NCI-H460 (cell line): ENCODE measurements at places on chromosomes 1 and 21. TPM values are rescaled to one million over a fixed set of nuclear protein-coding genes. Genes with fewer than 3 reads are reported as not detected.

Gene LCE3E
- total RNA-seq = not detected in 2 replicates

Gene CD48
- not detected in 2 replicates for total RNA-seq

Gene ZNF670
- total RNA-seq = 8.0 and 8.1 TPM in 2 replicates

Gene RAB25
- not detected in 2 replicates for total RNA-seq

Gene LCE1F
- not detected in 2 replicates for total RNA-seq

Gene FCRLB
- total RNA-seq = 0.97 and 2.0 TPM in 2 replicates

Gene PRKACB
- total RNA-seq = 44.0 and 46.3 TPM in 2 replicates

DNA sequence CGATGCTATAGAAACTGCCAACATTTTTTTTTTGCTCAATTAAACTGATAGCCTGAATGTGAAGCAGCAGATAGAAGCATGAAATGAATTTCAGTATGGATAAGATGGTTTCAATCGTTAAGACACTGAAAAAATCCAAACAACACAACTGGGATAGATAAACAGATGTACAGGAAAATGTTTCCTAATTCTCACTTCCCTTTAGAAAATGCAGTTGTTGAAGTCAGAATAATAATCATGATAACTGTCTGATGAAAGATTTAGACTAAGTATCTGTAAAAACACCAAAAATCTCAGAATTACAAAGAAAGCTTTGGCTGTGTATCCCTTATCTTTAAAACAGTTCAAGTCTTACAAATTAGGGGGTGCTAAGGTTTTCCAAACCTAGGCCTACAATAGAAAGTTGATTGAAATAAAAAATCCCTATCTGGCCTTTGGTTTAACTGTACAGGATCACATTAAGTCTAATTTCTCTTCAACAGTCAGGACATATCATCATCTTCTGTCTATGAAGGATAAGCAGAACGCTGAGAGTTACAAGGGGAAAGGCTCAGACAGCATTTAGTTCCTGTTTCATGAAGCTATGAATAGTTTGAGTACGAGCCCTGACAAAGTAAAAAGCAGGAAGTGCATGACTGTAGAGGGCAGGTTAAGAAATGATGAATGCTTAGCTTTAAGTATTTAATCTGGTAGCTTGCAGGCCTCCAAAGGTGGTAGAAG is 203.2 kb downstream of the APP start:
- no peak for DNase-seq

GRCh38 chr1:217331698-217332097 is 299.2 kb downstream of the GPATCH2 start:
- no peak for DNase-seq

GRCh38 chr1:89842567-89843272 is 21.9 kb downstream of the LRRC8D start:
- DNase-seq = no peak

DNA sequence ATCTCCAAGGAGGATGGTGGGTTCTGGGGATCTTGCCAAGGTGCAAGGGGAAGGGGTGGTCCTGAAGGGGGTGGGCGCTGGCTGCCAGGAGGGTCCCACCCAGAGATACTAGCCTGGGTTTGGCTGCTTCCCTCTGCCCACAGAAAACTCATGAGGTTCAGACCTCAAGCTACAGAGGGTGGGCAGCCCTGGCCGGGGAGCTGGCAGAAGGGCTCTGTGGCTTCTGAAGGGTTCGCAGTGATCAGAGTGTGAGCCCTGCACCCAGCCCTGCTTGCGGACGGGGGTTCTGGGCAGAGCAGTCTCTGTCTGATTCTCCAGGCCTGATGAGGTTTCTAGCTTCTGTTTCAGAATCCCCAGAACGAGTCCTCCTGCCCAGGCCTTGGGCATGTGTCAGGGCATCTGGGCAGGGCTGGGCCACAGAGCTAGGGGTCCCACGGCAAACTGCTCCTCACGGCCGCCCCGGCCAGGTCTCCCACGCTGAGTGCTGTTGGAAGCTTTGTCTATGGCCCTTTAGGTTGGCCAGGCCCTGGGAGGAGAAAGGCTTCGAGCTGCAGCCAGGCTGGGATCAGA is 635 bp upstream of the MMEL1 start:
- no peak for DNase-seq

DNA sequence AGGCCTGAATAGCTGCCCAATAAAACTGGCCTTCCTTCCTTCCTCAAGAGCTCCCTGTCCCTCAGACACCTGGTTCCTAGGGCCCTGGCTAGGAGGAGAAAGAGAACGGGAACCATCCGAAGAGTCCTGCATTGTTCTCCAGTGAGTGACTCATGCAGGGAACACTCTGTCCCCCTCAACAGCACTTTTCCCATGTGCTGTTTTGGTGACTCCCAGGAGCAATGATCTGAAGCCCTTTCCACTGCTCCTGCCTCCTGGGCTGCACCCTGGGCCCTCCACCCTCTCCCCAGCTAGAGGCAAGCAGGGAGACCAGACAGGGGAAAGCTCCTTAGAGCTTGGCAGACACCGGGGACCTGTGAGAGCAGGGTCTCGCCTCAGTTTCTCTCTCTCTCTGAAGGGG is 18.9 kb downstream of the TNNT2 start:
- no peak for DNase-seq

- DNase-seq = no peak
Observed at GRCh38 chr21:41831866-41832595, 47.1 kb downstream of the PRDM15 start.

DNA sequence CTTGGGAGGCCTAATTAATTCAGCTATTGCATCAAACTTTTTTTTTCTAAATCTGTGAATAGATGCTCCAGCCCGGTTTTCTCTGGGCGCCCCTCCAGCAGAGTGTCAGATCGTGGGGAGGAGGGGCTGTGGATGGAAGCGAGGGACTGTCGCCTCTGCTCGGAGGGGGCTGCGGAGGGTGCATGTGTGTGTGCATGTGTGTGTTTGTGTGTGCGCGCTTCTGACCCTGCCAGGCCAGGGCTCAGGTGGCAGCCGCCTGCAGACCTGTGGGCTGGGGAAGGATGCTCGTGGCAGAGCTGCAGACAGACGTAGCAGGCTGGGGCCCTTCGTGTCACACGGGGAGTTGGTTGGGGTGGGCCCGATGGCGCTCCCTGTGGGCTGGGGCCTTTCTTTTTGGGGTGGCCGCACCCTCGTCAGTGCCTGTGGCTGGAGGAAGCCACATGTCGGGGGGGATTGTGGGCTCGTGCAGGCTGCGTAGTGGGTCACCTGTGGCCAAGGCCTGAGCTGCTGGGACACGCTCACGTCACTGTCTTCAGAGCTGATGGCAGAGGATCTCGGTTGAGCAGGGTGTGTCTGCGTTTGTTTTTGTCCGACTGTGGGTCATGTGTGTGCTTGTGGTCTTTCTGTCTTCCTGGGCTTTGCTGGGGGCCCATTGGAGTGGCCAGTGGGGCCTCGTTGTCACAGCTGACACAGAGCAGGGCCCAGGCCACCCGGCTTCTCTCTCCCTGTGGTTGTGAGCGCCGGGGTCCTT is 2.8 kb downstream of the SKI start:
- no peak for DNase-seq

GRCh38 chr1:229381234-229381633 is 38.4 kb upstream of the CCSAP start:
- no peak for DNase-seq

- no peak for DNase-seq
Observed at GRCh38 chr1:174415506-174415905, 32.3 kb upstream of the GPR52 start.

- DNase-seq = peak; percentile 34
Observed at GRCh38 chr1:13965770-13966398, 265.9 kb downstream of the PRDM2 start.

- no peak for DNase-seq
Observed at GRCh38 chr1:117795190-117795589, 134.2 kb downstream of the GDAP2 start.

GRCh38 chr1:59446257-59446901 is 149.5 kb downstream of the FGGY start:
- no peak for DNase-seq

DNA sequence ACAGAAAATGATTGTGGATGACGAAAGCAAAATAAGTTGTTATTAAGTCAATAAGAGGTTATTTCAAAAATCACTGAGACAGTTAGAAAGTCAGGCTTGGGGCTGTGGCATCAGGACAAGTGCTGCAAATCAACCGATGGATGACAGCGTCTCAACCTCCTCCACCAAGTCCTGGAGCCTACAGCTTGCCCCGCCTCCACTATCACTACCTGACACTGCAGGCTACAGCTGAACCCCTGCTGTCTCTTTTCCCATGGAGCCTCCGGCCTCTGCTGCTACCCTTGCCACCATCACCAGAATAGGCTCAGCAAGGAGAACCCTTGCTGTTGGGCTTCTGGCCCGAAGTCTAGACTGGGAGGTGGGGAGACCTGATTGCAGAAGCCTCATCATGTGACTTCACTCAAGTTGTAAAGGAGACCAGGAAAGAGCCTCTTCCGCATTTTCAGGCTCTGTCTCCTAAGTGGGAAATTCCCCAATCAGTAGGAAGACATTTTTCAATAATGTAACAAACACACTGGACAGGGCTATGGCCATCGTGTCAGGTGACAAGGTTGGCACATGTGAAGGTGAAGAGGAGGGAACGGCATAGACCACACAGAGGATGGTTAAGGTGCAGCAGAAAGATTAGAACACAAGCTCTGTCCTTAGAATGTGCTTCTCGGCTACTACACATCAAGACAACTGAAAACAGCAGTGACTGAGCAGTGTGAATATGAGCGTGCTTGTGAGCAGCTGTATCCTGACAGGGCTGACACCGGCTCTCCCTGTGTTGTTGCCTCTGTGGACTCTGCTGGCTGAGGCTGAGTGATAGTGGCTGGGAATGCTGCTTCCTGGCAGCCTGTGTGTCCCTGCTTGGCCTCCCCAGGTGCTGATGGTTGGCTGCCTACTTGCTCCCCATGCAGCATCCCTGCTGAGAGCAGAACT is 660.7 kb downstream of the PTPRU start:
- DNase-seq = no peak

DNA sequence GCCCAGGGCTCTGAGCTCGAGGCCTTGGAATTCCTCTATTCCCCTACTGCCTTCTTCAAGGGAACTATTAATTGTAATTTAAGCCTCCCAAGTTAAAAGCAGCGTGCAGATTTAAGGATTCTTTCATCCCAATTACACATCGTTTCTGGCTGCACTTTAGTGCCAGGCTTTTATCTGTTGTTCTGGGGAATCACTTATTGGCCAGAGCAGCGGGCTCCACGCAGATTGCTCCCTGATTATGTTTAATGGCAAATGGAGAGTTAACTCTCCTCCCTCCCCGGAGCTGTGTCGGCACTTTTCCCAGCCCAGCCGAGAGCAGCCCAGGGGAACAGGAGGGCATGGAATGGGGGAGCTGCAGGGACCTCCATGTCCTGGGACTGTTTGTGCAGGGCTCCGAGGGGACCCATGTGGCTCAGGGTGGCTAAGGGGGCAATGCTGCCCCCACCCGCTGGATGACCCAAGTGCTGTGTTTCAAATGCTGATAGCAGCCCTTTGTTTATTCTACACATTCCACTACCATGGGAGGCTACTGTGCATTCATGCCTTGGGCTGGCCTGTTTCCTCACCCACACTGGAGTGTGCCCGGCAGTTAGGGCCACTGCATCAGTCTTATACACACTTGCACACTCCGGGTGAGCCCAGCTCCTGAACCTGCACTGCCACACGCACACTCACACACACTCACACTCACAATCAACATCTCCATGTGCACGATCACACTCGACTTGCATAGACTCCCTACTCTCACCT is 93.3 kb upstream of the POU3F1 start:
- DNase-seq = no peak

DNA sequence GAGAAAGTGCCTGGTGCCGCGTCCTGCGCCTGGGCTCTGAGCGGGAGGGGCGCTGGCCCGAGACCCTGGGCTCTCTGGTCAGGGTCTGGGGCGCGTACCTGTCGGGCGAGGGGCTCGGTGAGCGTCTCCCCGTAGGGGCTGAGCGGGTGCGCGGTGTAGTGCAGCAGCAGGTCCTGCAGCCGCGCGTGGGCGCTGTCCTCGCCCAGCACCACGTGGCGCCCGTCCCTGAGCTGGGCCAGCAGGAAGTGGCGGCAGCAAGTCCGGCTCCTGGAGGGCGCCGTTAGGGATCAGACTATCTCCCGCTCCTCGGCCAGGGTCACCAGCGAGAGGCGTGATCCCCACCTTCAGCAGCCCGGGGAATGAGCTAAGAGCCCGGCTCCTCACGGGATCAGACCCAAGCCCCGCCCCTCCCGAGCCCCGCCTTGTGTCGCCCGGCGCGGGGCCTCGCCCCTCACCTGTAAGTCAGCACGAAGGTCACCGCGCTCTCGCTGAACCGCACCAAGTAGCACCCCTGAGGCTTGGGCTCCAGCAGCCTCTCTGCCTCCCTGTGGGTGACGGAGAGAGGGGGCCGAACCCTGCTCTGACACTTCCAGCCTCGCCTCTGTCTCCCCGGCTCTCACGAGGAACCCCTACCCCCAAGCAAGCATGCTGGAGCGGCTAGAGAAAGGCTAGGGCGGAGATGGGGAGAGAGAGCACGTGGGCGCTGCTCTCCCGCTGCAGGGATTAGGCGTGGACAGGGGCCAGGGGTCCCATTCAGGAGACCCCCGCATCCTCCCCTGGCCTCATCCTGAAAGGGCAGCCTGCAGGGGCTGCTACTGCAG is 2.7 kb downstream of the SH2D2A start:
- DNase-seq = peak; percentile 58

GRCh38 chr21:34933609-34934335 is 115.3 kb downstream of the RUNX1 start:
- DNase-seq = no peak

DNA sequence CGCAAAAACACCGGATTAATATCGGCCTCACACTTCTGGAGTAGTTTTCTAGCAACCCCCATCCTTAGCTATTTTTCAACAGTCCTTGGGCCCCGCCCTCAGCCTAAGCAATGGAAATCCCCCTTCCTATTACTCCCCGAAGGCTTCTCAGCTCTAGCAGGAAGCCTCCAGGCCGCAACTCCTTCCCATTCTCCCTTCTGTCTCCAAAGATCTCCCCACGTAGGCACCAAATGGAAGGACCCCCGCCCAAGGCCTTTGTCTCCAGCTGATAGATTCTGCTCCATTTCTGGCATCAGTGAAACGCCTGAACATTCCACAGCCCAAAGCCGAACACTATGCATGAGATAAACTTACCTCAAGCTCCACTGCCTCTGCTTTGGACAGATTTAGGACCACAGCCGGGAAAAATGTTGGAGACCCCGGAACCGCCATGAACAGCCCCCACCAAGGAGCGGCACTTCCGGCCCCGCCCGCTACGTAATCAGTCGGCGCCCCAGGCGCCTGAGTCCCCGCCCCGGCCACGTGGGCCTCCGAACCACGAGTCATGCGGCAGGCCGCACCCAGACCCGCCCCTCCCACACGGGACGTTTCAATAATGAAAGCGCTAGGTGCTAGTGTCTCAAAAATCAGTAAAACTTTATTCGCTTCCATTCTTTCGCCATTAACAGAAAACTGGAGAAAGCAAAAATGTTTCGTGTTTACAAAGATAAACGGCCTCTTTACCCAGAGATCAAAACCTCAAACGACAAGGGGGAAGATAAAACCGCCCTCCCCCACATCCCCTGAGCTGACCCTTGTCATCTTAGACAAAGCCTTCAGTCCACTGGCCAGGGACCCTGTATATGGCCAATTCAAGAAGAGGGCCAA is at the start of gene NRAS:
Gene NRAS (minus strand): TSS at position 468 of the 867 bp plus-strand sequence. CDS start 611 bp downstream, outside the sequence.
- peak; percentile 78 for DNase-seq
